ENCODE measurements at places on chromosomes 1 and 21. TPM values are rescaled to one million over a fixed set of nuclear protein-coding genes. Genes with fewer than 3 reads are reported as not detected.

PBXIP1 gene
- 101 TPM for total RNA-seq

SMYD2 gene
- 43.4 TPM for total RNA-seq

RGS13 gene
- total RNA-seq: not detected

MMEL1 gene
- 5.3 TPM for total RNA-seq

BCAS2 gene
- total RNA-seq: 39.1 TPM

MEX3A gene
- total RNA-seq: not detected
